BJ (cell line): ENCODE measurements at places on chromosomes 5 and 9. TPM values are rescaled to one million over a fixed set of nuclear protein-coding genes. Genes with fewer than 3 reads are reported as not detected.
A peak's percentile ranks its signal among the peaks of the same experiment; 100 is the strongest.

Gene FAM193B
- polyA plus RNA-seq, result 23.1 and 31.9 TPM in 2 replicates

DNA sequence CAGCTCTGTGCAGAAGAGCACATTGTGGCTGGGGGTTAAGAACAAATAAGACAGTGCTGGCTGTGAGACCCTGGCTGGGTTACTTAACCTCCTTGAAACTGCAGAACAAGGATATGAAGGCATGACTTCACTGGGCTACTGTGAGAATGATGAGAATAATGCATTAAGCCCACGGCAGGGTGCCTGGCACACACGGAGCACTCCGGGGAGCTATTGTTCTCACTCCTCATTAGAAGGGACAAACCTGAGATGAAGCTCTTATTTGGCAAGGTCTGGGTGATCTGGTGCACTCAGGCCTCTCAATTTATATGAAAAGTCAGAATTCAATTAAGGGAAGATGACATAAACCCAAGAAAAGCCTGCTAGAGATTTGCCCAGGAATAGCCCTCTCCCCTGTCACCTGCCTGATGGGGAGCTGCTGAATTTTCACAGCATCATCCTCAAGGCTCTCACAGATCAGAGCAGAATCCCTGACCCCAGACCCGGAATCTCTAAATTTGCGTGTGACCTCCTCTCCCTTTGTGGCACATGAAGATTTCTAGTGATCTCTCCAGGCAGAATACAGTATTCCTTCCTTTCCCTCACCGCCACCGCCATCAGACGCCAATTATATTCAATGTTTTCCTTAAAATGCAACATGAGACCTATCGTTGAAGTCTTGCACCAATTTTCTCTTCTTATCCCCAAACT is 102.1 kb downstream of the COL23A1 start:
- no peak for DNase-seq

DNA sequence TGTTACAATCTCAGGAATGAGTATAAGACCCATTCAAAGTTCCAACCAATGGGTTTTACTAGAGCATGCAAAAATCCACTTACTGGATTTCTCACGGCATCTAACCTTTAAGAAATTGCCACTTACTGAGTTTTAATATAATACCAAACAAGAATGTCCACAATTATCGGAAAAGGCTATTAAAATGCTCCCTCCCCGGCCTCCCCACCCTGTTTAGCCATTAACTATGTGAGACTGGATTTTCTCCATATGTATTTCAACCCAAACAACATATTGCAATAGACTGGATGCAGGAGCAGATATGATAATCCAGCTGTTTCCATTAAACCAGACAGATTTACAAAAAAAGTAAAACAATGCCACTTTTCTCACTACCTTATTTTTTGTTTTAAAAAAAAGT is 4.1 kb downstream of the AGTPBP1 start:
- DNase-seq, result no peak

- DNase-seq, result no peak
Measured at GRCh38 chr5:100852988-100853449, 50.1 kb downstream of the ST8SIA4 start.

Gene PCDHB2
- 0.42 and 0.99 TPM in 2 replicates for polyA plus RNA-seq

DNA sequence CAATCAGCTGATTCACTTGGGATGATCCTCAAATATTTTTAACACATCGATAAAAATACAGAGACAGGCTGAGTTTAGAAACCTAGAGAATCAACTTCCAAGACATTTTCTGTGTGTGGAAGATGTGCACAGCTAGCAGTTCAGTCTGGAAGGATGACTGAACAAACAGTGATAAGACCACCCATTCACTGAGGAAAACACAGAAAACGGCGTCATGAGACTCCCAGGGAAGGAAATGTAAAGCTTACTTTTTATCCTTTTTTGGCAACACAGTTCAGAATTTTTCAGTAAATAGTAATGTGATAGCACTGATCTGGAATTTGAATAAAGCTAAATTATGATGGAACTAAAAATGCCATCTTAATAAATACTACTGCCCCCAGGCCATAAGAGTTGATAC is 277.6 kb downstream of the SEMA5A start:
- DNase-seq, result no peak

GRCh38 chr5:149210968-149211490 is 60.6 kb upstream of the AFAP1L1 start:
- DNase-seq, result no peak

Gene SMIM33
- polyA plus RNA-seq, result not detected in 2 replicates

DNA sequence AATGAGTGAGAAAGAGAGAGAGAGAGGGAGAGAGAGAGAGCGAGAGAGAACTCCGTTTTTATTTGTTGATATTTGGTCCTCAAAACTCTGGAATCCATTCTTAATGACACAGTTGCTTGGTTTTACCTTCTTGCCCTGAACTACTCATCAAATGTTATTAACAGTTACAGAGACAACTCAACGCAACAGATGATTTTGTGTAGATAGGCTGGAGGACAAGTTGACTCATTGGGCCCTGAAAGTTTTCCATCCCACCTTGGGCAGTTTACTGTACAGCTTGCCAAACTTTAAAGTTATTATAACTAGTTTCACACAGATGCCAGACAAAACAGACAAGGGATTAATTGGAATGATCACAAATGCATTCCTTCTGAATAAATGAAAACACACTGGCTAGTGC is 339.9 kb downstream of the ARL15 start:
- no peak for DNase-seq

DNA sequence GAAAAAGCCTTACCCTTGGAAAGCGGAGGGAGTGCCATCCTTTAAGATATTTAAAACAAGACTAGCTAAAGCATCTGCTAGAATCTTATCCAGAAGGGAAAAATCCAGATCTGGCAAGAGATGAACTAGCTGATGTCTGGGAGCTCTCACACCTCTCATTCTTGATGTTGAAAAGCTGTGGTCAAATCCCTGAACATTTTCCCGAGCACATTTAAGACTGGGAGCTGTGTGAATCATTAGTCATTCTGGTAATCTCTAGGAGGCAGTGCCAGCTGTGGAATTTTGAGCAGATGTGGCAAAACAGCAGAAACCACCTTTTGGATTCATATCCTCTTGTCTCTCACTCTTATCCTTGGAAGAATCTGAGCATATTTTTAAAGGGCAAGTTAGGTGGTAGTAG is 218.0 kb downstream of the MAN2A1 start:
- DNase-seq, result peak; percentile 44

Gene FBXO4
- polyA plus RNA-seq, result 3.9 and 9.3 TPM in 2 replicates

- DNase-seq, result no peak
Measured at GRCh38 chr5:123087173-123088030, 1.6 kb upstream of the PRDM6 start.

GRCh38 chr9:5435912-5436311 is 1.8 kb downstream of the PLGRKT start:
- no peak for DNase-seq

Gene MTREX
- 11.7 and 29.4 TPM in 2 replicates for polyA plus RNA-seq

- DNase-seq, result no peak
Measured at GRCh38 chr9:438066-438465, 223.4 kb downstream of the DOCK8 start.
